ENCODE measurements at places on chromosomes 2 and 18. TPM values are rescaled to one million over a fixed set of nuclear protein-coding genes. Genes with fewer than 3 reads are reported as not detected.

The REG3A gene
- total RNA-seq: not detected

The POTEC gene
- not detected for total RNA-seq

The NT5C1B gene
- not detected for total RNA-seq

The GCA gene
- total RNA-seq: 37.4 TPM

The DAW1 gene
- not detected for total RNA-seq

The MAP3K20 gene
- total RNA-seq: 305 TPM

The SOCS6 gene
- 30.3 TPM for total RNA-seq

The CDH19 gene
- 10.8 TPM for total RNA-seq

The ABCG5 gene
- total RNA-seq: not detected

- DNase-seq: no peak
These were observed 4.4 kb upstream of the EXOC6B start for GRCh38 chr2:72830273-72830672.

- DNase-seq: no peak
These were observed 67.7 kb upstream of the SERPINE2 start for GRCh38 chr2:224106794-224107193.

DNA sequence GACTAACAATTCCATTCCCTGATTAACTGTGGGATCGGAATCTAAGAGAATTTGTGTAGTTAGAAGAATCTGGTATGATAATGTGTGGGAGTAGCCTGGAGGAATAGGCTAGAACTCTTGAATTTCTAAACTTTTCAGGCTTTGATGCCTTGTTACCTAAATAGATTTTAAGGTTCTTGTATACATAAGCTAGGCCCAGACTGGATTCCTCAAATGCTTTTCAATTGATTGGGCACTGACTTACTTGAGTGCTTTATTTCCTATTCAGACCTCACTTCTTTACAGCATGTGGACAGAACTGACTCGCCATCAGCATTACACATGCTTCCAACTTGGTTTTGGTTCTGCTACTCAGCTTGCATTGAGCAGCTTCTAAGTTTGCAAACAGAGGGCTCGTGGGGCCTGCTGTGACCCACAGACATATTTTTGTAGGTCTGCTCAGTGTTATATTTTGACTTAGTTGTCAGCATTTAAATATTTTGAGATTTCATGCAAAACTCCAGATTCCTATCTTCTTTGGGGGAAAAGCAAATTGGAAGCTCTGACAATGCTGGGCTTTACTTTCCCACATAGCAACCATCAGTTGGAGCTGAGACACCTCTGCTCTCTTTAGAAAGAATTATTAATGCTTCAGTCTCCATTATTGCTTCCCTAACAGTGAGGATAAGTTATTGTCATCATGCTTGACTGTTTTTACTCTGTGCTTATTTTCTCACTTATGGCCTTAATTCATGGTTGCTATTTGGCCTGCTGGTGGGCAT, 5.7 kb downstream of the PARD3B start:
- DNase-seq: peak; percentile 39

GRCh38 chr2:45901468-45902032, 250.1 kb downstream of the PRKCE start:
- peak; percentile 77 for DNase-seq

DNA sequence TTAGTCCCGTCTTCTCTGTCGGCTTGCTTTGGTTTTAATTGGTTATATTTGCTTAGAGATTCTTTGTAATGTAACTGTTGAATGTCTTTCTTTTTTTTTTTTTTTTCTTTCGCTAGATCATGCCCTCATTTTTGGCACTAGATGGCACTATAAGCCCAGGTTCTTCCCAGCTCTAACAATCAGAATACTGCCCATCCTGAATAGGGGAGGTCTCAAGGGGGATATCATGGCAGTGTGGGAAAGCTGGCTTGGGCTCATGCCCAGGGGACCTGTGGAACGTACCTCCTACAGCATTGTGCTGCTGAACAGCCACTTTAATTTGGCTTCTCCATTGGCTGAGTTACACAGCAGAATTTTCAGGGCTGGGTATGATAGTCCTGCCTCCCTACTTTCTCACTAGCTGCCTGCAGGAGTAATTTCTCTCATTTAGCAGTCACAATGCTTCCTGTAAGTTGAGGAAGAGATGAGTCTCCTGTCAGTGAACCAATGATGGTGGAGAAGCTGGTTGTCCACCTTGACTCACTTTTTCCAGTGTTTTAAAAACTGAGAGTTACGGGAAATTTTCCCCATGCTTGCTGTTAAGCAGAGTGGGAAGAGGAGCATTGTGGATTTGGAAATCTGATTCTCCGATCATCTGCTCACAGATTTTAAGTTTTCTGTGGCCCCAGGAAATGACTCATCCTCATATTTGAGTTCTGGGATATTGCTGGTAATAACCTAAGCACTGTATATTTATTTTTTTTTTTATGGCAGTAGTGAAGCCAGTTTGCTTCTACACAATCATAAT, 47.2 kb downstream of the RAD51AP2 start:
- DNase-seq: peak; percentile 2

DNA sequence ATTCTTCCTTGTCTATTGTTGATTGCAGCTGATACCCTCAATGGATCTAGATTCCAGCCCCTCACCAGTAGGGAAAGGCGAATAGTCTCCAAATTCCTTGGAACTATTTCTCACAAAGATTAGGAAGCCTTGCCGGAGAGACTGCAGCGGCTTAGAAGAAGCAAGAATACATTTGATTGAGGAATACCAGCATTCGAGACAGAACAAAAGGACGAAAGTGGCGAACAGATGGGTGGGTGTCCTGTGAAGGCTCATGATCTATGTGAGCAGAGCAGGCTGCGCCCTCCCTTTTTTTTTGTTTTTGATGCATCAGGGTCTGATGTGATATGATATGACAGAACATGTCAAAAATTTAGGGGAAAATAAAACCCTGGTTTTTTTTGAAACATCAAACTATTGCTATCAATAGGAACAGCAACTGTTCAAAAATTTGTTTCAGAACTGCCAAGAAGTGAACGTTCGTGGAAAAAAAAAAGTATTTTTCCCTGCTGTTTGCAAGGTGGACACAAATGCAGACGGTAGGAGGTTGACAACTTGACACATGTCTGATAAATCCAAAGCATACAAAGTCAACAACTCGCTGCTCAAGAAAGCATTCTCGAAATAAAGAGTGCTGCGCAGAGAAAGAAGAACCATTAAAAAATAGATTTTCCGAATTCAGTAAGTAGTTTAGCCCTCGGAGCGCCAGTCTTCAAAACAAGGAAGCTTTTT, 49.1 kb downstream of the PTGR3 start:
- no peak for DNase-seq

DNA sequence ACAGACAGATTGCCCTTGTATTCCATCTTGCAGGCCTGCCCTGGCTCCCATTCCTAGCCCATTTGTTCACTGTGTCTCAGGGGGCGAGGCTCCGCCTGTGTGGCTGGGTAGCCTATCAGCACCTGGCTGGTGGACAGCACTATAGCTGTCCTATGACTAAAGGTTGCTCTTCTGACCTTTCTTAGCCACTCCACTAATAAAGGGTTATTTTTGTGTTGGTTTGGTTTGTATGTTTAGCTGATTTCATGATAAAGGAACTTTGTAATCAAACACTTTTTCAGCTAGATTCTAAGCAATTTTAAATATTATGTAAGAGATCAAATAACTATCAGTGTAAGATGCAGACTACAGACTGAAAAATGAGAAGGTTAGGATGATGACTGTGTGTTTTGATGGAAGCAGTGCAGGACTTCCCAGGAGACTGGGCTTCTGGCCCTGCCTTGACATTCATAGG, 72.2 kb downstream of the CRIM1 start:
- DNase-seq: no peak

GRCh38 chr2:205405194-205405593, 277.1 kb upstream of the NRP2 start:
- no peak for DNase-seq

DNA sequence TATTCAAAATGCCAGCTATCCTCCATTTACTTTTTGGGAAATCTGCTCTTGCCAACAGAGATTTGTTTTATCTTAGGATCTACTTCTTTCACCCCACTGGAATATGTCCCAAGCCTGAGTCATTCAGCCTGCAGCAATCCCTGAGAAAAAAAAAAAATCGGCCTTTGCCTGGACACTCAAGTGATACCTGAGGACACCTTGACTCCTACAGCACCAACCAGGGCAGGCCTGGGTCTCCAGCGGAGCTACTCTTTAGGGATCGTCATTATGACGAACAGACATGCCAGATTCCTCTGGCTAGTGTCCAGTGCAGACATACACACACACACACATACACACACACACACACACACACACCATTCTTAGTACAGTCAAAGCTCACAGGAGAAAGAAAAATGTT, 2.2 kb upstream of the UGT1A6 start:
- no peak for DNase-seq

GRCh38 chr2:104043864-104044263, 810.1 kb upstream of the POU3F3 start:
- DNase-seq: peak; percentile 57

DNA sequence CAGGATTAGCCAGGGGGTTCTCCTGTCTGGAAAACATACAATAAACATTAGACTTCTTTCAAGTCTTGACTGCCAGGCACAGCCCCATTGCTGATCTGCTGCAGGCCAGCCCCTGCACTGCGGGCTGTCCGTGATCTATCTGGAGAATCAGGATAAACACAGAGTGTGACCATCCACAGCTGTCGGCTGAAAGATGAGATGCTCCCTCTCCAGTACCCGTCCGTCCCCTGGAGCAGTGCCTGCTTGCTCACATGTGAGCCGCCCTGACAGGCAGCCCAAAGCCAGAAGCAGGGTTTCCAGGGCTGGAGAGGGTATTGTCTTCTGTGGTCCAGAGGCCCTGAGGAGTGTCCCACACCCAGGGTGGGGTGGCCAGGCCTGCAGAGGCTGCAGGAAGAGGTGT, 46.1 kb upstream of the FOSL2 start:
- peak; percentile 97 for DNase-seq

- DNase-seq: no peak
These were observed 1794.0 kb upstream of the CELF4 start for GRCh38 chr18:39359636-39360035.

DNA sequence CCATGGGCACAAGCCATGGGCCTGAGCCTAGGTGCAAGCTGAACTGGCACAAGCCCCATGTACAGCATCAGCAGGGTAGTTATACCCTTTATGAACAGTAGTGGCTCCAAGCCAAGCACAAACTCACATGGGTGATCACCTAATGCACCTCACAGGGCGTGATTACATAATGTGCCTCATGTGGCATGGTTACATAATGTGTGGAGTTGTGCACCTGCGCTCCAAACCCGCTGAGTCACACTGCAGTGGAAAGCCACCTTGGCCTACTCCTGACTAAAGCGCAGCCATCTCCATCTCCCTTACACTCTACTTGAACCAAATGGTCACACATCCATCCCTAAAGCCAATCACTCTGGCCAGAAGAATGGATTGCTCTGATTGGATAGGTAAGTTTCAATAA, 279.7 kb downstream of the MBD2 start:
- no peak for DNase-seq

- no peak for DNase-seq
These were observed 27.8 kb upstream of the COPS8 start for GRCh38 chr2:237057893-237058300.

GRCh38 chr18:67318651-67319050, 197.9 kb downstream of the DSEL start:
- DNase-seq: no peak

GRCh38 chr2:1818404-1818803, 74.1 kb upstream of the PXDN start:
- DNase-seq: no peak

DNA sequence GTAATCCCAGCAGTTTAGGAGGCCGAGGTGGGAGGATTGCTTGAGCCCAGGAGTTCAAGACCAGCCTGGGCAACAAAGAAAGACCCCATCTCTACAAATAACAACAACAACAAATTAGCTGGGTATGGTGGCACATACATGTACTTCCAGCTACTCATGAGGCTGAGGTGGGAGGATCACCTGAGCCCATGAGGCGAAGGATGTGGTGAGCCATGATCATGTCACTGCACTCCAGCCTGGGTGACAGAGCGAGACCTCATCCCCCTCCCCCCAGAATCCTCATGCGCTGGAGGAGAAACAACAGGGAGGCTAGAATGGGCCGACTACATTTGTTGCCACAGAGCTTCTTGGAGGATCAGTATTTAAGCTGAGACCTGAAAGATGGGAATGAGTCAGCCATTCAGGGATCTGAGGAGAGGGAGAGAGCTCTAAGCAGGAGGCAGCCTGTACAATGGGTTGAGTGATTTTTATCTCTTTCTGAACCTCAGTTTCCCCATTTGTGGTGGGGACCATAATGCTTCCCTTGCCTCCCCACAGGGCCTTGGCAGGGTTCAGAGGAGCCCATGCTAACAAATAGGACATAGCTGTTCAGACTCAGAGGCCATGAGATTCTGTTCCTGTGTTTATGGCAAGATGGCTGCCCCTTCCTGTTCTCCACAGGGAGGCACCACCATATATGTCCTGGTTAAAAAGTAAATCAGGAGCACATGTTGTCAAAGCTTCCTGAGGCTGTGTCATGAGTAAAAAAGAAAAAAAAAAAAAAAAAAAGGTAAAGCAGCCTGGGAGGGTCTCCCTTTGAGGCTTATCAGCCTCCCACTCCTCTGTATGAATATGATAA, 131.4 kb upstream of the HAAO start:
- no peak for DNase-seq

GRCh38 chr2:175579646-175580045, 398.1 kb upstream of the ATP5MC3 start:
- no peak for DNase-seq

- no peak for DNase-seq
These were observed 229.7 kb upstream of the SP5 start for GRCh38 chr2:170485254-170486026.

GRCh38 chr2:161780881-161781280, 156.7 kb downstream of the SLC4A10 start:
- no peak for DNase-seq

- DNase-seq: peak; percentile 74
These were observed 165.8 kb downstream of the TNS1 start for GRCh38 chr2:217836901-217837491.
